Left colon (tissue), 2 donors: ENCODE measurements at places on chromosomes 7 and 10. TPM values are rescaled to one million over a fixed set of nuclear protein-coding genes. Genes with fewer than 3 reads are reported as not detected.

DNA sequence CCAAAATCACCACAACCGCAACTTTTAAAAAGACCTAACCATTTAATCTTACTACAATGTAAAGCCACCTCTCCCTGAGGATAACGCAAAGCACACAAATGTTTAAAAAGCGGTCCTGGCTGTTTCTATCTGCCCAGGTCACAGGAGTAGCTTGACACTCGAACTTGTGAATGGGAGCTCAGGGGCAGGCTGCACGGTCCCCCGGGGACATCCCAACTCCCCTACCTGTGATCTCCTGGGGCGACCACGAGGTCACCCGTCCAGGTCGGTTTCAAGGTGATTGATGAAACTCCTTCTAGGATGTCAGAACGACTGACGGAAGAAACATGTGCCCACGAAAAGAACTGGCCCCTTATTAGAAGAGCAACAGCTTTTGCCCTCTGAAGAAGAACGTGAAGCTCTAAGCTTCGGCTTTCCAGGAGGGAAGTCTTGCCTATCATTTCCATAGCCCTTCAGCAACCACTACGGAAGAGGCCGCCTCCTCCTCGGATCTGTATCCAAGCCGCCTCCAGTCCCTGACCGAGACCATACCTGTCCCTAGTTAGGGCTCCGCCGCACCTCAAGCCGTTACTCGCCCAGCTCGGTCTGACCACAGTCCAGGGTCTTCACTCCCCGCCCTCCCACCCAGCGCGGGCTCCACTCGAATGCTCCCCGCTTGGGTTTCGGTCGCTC, 459 bp downstream of the CYCS start:
- no peak for DNase-seq

C10orf105 gene
- total RNA-seq, result 0.08 TPM

- no peak for DNase-seq
Observed at GRCh38 chr7:1749864-1750466, 79.9 kb downstream of the ELFN1 start.

GRCh38 chr10:17756557-17757217, 4.7 kb downstream of the TMEM236 start:
- no peak for DNase-seq

GRCh38 chr10:30531751-30532530, 97.6 kb downstream of the LYZL2 start:
- no peak for DNase-seq

GRCh38 chr10:64682043-64682442, 1160.8 kb downstream of the REEP3 start:
- no peak for DNase-seq

GRCh38 chr10:61376377-61376776, 76.8 kb downstream of the TMEM26 start:
- DNase-seq, result no peak
